Renal pelvis (tissue), 12 donors: ENCODE measurements at places on chromosomes 5 and 9. TPM values are rescaled to one million over a fixed set of nuclear protein-coding genes. Genes with fewer than 3 reads are reported as not detected.
A peak's percentile ranks its signal among the peaks of the same experiment; 100 is the strongest.

GRCh38 chr5:60722416-60722815 lies 22.4 kb upstream of the DEPDC1B start:
- no peak for DNase-seq

DNA sequence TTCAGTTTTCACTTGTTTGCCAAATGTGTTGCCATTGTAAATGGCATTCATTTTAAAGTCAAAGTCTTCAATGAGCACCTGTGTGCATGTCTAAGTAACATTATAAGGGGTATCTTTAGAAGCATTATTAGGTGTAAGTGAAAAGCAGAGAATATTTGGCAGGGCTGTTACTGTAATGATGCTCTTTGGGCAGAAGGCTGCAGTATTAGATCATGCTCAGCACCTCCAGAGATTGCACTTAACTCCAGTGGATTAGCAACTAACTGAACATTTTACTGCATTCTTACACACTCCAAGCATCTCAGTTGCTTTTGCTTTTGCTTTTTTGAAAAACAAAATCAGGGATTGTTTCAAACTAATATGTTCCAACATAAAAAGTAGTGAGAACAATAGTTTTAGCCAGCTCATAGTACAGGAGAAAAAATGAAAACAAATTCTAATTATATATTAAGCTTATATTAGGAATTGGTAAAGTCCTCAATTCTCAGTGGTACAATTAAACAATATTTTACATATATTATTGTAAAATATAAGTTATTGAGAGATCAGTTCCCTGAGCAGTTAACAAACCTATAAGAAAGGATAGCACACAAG lies 1740.9 kb upstream of the CDH9 start:
- peak; percentile 7 for DNase-seq

DNA sequence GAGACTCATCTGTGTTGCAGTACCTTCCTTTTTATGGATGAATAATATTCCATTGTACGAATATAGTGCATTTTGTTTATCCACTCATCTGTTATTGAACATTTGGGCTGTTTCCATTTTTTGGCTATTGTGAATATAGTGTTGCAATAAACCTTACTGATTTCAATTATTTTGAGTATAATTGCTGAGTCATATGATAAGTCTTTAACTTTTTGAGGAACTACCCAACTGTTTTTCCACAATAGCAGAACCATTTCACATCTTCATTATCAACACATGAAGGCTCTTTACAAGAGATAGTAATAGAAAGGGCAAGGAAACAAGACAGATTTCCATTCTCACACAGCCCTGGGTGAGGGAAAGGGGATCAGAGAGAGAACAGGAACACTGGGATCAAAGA lies 329.2 kb downstream of the RAB3C start:
- DNase-seq = no peak

The GGTA1 gene
- 4.3 TPM for polyA plus RNA-seq

The SLC9A3 gene
- 58.0 TPM for polyA plus RNA-seq
